ENCODE measurements at places on chromosomes 1 and 21.

DNA sequence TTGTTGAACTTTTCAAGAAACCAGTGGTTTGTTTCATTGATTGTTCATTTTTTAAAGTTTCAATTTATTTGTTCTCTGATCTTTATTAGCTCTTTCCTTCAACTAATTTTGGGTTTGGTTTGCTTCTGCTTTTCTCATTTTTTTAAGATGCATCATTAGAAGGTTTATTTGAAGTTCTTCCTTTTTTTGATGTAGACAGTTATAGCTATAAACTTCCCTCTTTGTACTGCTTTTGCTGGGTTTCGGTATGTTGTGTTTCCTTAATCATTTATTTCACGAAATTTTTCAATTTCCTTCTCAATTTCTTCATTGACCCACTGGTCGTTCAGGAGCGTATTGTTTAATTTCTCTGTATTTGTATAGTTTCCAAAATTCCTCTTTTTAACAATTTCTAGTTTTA, 133.3 kb upstream of the GPR52 start:
- DNase-seq: no peak

GRCh38 chr1:199152676-199153075, 513.8 kb downstream of the PTPRC start:
- DNase-seq: no peak

DNA sequence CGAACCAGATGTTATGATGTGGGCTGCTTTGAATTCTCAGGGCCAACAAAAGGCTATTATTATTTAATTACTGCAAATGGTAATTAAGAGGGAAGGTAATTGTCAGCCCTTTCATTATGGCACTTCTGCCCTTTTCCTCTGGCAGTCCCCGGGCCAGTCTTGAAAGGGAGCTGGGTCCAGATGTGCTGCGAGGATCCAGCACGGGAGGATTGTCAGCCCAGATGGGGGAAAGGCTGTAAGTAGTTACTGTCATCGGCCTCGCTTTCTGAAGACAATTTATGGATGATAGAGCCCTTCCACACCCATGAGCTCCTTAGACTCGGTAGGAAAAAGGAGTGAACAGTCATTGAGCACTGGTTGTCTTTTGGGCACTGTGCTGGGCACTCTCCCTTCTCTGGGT, 8.7 kb upstream of the ZNF362 start:
- no peak for DNase-seq

DNA sequence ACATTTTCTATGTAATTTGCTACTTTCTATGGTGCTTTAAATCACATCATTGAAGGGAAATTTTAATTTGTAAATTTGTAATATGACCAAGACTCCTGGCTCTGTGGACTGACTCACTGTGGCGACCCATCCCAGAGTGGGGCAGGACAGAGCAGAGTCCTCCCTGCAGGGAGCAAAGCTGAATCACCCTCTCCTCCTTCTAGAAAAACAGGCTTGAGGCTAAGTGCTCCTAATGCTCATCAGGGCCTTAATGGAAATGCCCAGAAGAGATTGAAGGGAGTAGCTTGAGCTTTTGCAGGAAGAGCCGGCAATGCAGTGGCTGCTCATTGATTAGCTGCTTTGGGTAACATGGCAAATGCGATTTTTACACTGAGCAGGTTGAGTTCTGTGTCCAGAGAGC, 16.8 kb downstream of the S100A10 start:
- no peak for DNase-seq

- no peak for DNase-seq
Observed at GRCh38 chr1:53580739-53581475, 121.7 kb downstream of the DMRTB1 start.

DNA sequence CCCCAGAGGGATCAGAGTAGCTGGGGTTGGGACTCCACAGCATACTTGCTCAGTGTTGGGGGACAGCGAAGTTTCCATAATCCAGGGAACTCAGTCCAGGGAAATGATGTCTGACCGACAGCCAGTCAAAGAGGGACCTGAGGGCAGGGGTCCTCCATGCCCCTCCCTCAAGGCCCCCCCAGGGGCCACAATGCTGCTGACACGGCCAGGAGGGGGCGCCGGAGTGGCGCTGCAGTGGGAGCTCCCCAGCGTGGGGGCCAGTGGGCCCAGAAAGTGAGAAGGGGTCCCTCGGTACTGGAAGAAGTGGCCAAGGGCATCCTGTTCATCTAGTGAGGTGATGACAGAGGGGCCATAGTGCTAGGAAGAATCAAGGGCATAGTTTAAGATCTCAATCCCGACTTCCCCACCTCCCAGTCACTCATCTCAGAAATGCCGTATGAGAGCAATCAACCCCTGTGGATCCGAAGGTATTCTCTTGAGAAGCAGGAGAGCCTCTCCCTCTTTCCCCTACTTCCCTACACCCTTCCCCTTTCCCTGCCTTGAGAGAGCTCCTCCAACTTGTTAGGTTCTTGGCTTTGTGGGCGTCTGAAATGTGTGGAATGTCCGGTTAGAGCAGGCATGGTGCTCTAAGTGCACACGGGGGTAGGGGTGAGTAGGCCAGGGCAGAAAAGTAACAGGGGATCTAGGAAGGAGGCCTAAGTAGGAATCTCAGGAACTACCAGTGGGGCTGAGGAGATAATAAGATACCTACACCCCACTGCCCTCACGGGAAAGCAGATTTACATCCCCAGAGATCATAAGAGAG, 4.1 kb downstream of the NUDT17 start:
- DNase-seq: no peak

DNA sequence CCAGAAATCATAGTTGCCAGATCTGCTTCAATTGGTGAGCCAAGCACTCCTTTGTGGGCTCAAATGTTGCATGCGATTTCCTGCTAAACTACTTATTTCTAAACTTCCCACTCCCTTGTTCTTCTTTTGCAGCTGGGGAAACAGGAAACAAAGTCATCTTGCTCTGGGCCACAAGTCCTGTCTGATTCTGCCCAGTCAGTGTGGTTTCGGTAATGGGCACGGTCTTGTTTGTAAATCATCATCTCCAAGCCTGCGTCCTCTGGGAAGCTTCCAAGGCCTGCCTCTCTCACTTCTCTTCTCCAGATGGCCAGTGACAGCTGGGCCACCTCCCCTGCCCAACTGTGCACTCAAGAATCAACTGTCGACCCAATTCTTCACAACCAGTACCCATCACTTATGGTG, 4.4 kb downstream of the S100A8 start:
- DNase-seq: peak; percentile 59

DNA sequence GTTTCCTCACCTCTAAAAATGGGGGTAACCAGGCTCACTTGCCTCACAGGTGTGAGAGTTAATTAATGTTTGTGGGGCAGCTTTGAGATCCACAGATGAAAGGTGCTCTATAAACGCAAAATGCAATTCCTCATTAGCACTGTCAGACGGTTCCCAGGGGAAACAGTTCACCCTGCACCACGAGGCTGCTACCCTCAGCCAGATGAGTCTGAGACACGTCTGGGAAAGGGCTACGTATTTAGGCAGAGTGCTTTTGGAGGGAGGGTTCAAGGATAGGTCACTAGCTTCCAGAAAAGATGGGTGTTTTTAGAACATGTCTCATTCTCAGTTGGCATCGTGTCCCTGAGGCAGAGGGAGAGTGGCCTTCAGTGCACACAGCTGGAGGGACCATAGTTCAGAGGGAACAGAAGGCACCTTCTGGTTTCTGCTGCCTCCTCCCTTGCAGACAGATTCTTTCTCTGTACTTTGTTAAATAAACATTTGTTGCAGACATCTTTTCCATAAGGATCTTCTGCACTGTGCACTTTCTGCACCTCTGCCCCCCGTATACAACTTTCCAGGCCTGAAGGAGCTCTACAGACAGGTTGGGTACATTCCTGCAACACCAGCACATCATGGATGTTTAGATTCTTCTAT, 139.9 kb downstream of the CLIC6 start:
- no peak for DNase-seq

DNA sequence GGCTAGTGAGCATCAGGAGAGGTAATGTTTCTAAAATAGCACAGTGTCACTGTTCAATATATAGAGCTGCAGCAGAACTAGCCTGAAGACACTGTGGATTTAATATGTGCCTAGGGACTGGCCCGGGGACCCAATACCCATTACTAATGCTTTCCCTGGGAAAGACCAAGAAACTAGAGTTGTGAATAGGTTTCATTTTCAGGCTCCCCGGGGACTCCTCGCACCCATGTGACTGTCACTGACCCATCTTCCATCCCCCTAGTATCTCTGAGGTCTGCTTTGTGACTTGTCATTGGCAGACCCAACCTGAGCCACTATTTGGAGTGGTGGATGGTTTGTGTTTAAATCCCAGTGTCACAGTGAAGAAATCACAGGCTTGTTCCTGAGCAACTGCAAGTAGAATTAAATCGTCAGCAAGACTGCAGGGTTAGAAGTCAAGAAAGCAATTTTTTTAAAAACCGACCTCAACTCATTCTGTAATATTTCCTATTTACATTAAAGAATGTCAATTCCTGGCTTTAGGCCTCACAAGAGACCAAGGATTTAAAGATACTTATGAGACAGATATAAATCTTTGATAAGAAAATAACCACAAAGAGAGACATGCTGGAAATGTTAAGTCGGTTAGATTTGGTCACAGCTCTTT, 130.0 kb upstream of the TNR start:
- no peak for DNase-seq

- no peak for DNase-seq
Observed at GRCh38 chr21:16908077-16908476, 604.8 kb upstream of the CXADR start.

DNA sequence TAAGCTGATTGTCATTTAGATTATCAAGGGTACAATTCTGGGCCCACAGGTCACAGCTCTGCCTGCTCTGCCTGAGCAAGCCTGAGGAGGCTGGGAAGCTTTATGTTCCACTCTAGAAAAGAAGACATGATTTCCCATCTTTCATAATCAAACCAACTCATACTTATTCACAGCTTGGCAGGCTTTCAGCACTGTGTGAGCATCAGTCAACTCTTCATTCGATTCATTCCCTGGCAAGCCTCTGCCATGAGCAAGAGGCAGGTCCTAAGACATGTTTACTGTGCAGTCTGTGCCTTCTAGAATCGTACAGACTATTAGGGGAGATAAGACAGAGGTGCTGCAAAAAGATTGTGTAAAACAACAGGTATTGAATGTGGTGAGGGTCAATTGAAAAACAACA, 24.5 kb upstream of the KIRREL1 start:
- no peak for DNase-seq

- no peak for DNase-seq
Observed at GRCh38 chr1:155077758-155078445, 735 bp upstream of the EFNA3 start.
